ENCODE measurements at places on chromosomes 4 and X.

- DNase-seq = no peak
Measured at GRCh38 chrX:134676436-134676835, 18.2 kb upstream of the PLAC1 start.

DNA sequence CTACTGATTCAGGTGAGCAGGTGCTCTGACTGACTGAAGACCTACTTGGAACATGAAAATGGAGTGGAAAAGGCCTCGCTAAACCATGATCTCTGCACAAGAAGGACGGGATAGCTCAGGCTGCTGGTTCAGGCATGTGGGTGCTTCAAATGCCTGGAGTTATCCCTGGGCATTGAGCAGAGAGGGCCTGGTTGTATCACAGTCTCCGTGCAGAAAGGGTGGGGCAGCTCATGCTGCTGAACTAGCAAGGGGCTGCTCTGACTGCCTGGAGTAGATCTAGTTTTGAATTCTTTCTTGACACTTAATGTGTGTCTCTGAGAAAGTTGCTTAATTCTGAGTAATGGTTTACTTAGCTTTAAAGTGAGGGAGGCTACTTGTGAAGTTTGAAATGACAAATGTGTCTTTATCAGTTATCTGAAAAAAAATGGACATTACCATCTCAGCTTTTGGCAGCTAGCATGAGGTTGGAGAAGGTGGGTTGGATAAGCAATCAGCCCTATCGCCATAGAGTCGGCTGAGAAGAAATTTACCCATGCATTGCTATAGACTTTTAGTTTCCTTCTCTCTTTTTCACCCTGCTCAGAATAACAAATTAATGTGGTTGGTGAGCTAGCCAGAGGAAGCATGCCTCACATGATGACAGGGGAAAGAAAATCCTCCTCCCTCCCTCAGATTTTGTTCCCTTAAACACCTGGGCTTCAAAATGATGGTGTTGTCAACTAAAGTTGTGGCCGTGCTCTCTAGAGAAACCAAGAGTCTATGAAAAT is 832.4 kb downstream of the STIM2 start:
- DNase-seq = no peak

GRCh38 chr4:98623126-98623802 is 35.1 kb downstream of the TSPAN5 start:
- DNase-seq = no peak

DNA sequence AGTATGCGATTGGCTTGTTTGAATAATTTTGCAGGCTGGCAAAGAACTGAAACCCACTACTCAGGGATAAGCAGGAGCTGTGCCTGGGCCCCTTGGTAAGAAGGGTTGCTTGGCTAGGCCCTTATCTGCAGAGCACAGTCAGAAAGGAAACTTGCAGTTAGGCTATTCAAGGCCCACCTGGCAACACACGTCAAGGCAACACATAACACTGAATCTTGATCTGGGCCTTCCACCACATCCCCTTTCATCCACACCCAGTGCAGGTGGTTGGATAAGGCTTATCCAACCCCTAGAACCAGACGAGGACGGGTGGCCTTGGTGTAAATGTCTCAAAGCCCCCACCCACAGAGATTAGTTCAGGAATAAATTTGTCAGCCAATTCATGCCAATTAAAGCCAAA is 72.8 kb upstream of the NEIL3 start:
- DNase-seq = no peak

GRCh38 chrX:44937606-44938005 is 64.6 kb downstream of the KDM6A start:
- DNase-seq = no peak

- no peak for DNase-seq
Measured at GRCh38 chr4:74446193-74446868, 1.4 kb downstream of the AREG start.

- DNase-seq = no peak
Measured at GRCh38 chr4:79864500-79865200, 208.4 kb downstream of the ANTXR2 start.

GRCh38 chr4:173195109-173195508 is 26.5 kb downstream of the GALNT7 start:
- no peak for DNase-seq

DNA sequence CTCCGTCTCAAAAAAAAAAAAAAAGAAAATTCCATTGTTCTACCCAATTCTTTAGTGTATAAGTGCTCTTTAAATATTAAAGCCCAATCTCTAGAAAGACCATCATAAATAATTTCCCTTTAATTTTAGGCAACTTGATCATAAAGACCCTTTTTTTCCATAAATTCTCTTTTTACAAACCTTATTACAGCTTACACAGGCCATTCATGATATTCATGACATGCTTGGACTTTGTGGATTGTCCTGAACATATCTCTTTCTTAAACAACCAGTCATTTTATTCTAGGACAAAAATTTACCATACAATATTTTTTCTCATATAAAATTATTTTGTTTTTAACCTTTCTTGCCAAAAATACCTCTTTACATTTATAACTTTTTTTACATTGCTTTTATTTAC is 30.5 kb downstream of the TLR8 start:
- DNase-seq = no peak

GRCh38 chr4:109298279-109299010 is 4.0 kb downstream of the COL25A1 start:
- DNase-seq = no peak

DNA sequence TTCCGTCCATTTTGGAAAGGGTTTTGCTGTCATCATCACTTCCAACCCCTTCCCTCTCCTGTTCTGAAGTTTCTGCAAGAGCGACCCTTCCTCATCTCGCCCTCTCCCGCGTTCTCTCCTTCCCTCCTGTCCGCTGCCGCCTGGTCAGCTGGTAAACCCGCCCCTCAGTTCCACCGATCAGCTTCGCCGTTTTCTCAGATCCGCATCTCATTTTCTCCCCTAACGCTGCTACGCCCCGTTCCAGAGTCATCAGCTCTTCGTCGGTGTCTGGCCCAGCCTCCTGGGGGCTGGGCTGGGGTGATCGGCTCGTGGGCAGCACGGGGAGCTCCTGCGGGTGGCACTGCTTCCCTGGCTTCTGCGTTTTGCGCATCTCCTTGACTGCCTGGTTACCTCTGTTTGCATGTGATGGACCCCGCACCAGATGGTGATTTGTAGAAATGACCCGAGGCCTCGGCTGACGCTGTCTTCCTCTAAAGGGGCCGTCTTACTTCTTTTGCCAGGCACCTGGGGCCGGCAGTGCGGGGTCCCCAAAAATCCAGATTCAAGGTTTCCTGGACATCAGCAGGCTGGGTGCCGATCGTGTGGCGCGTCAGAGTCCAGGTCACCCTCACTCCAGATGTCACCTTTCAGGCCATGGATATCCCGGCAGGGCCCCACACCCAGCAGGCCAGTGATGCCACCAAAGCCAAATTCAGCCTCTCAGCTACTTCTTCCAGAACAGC is 13.4 kb downstream of the CTBP1 start:
- no peak for DNase-seq

- DNase-seq = no peak
Measured at GRCh38 chr4:13481569-13481968, 2.6 kb downstream of the RAB28 start.

DNA sequence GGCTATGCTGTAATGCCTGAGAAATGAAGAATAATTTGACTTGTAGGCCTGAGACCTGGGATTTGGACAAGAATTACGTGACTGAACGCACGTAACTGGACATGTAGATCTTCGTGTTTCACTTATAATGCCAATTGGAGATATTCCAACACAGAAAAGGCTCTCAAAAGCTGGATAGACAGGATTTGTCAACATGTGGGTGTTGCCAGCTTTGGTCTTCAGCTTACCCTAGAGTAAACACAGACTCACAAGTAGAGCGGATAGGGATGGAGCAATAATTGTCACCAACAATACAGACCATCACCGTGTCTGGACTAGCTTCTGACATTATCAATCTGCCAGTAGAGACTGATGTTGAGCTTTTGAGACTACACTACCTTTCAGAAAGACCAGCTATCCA is 1511.0 kb upstream of the ADGRL3 start:
- DNase-seq = no peak

GRCh38 chr4:37440501-37440900 is 196.0 kb downstream of the NWD2 start:
- no peak for DNase-seq

DNA sequence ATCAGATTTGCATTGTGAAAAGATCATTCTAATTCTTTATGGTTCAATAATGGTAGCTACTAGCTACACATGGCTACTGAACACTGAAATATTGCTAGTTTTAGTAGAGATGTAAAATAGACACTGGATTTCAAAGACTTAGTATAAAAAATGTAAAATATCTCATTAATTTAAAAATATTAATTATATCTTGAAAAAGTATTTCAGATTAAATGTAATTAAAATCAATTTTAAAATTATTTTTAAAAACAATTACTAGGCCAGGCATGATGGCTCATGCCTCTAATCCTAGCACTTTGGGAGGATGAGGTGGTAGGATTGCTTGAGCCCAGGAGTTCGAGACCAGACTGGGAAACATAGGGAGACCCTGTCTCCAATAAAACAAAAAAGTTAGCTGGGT is 20.4 kb upstream of the TLR2 start:
- no peak for DNase-seq

DNA sequence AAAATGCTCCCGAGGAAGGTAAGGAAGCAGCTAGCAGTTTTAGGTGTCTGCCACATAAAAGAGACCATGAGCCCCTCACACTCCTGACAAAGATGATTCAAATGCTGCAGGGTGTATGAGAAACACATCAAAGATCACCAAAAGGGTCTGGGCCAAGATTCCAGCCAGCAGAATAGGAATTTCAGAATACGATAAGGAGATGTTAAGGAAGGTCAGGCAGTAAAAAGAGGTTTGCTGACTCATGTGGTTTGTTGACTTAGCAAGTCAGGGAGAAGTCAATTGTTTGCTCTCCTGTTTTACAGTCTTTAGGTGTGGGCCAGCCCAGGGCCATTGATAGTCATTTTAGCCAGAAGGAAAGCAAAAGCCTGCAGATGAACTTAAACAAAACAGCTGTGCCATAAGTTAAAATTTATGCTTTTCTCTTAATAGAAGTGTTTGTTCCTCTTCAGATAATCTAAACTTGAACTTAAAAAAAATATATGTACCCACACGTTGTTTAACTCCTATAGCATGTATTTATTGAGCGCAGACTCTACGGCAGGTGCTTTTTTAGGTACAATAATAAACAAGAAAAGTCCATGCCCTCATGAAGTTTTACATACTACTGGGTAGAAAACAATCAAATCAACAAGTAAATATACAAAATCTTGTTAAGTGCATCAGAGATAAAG is 115.6 kb downstream of the CAMK2D start:
- DNase-seq = no peak

- no peak for DNase-seq
Measured at GRCh38 chr4:56783986-56784385, 37.5 kb downstream of the SPINK2 start.

DNA sequence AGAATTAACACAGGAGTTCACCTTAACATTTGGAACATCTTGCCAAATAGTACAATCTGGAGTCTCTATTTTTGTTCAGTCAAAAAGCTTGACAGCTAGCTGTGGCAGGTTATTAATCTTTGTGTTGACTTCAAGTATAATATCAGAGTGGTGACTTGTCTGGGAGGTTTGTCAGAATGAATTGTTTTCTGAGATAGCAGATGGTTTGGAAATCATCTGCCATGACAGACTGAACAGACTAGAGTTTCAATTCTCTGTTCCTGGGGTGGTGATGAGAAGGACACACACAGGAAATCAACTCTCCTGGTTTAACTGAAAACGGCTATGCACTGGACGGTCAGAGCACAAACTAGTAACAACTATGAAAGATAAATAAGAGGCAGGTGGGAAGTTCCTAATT is 203.3 kb upstream of the EMCN start:
- no peak for DNase-seq

DNA sequence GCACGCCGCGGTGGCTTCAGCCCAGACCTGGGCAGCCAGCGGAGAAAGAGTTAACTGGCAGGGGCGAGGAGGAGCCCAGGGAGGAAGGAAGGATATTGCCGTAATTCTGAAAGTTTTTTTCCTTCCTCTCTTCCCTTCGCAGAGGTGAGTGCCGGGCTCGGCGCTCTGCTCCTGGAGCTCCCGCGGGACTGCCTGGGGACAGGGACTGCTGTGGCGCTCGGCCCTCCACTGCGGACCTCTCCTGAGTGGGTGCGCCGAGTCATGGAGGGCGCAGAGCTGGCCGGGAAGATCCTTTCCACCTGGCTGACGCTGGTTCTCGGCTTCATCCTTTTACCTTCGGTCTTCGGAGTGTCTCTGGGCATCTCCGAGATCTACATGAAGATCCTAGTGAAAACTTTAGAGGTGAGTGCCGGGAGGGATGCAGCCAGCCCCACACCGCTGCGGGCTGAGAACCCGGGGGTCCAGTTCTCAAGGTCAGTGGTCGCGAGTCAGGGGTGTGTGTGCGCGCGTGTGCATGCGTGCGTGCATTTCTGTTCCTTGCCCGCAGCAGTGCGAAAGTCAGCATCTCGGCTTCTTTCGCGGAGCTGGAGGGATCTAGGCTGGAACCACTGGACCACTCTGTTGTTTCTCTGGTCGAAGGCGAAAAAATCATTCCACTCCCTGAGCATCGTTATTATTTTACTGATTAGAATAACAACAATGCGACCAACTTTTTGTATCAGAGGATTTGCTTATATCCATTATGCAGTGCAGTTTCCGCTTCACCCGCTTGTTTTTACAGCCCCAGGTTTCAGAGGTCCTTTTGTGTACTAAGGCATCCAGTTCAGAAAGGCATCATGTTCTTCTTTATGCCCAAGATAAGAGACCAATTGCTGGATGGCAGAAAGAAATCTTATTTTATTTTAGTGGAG is 709 bp downstream of the GPAT3 start:
- peak; percentile 6 for DNase-seq

DNA sequence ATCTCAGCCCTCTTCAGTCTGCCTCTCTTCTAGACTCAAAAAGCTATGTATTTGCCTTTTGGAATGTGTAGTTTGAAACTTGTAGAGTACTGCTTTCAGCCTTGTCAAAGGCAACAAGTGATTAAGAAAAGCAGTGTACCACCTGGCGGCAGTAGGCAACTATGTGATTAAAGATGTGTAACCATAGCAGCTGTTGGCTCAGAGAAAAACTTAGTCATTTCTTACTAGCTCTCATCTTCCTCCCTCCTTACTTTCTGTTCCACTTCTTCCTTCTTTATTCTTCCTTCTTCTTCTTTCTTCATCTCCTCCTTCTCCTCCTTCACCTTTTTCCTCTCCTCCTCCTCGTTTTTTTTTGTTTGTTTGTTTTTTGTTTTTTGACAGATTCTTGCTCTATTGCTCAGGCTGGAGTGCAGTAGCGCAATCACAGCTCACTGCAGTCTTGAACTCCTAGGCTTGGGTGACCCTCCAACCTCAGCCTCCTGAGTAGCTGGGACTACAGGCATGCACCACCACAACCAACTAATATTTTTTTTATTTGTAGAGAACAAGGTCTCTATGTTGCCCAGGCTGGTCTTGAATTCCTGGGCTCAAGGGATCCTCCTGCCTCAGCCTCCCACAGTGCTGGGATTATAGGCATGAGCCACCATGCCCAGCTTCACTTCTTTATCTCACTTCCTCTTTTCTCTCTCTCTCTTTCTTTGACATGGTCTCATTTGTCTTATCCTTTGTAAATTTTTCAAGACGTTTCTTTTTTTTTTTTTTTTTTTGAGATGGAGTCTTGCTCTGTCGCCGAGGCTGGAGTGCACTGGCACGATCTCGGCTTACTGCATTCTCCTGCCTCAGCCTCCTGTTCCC is 32.6 kb downstream of the ABHD18 start:
- peak; percentile 47 for DNase-seq

- no peak for DNase-seq
Measured at GRCh38 chr4:22071749-22072148, 123.2 kb upstream of the KCNIP4 start.
